Regular cardiac myocyte (primary cell): ENCODE measurements at places on chromosomes 6 and 20. TPM values are rescaled to one million over a fixed set of nuclear protein-coding genes. Genes with fewer than 3 reads are reported as not detected.

Gene DEF6
- total RNA-seq = 0.56 and 1.3 TPM in 2 replicates

Gene TRIM31
- not detected in 2 replicates for total RNA-seq

Gene SIRPB1
- total RNA-seq = 0.19 and 2.5 TPM in 2 replicates

Gene SLX4IP
- 3.9 and 4.4 TPM in 2 replicates for total RNA-seq

Gene GSTA3
- not detected in 2 replicates for total RNA-seq

Gene TREM1
- 0.19 and 21.7 TPM in 2 replicates for total RNA-seq

Gene LY6G6F
- not detected in 2 replicates for total RNA-seq

Gene HTR1B
- under 0.01 TPM in 1 of 2 replicates, not detected in the other for total RNA-seq

Gene LY6G5C
- total RNA-seq = 0.38 and 1.7 TPM in 2 replicates

Gene GPLD1
- total RNA-seq = 0.28 and 0.38 TPM in 2 replicates

Gene CD109
- total RNA-seq = 5.8 and 12.4 TPM in 2 replicates

Gene PXDC1
- total RNA-seq = 50.8 and 82.9 TPM in 2 replicates

Gene ZNF292
- 20.7 and 42.0 TPM in 2 replicates for total RNA-seq

Gene TGM3
- total RNA-seq = 0.19 and 0.28 TPM in 2 replicates

Gene NKAPL
- total RNA-seq = 2.1 and 3.1 TPM in 2 replicates

Gene ZC3H12D
- under 0.01 TPM in 2 replicates for total RNA-seq

Gene C6orf15
- total RNA-seq = not detected in 2 replicates

Gene RPL10A
- total RNA-seq = 2,091 and 2,203 TPM in 2 replicates

Gene ATP6V1G2
- 1.2 and 5.1 TPM in 2 replicates for total RNA-seq

Gene ARFGEF3
- total RNA-seq = 0.19 and 0.56 TPM in 2 replicates

Gene HAO1
- total RNA-seq = not detected in 2 replicates

Gene LIME1
- total RNA-seq = 3.3 and 4.2 TPM in 2 replicates

Gene IL20RA
- total RNA-seq = under 0.01 and 0.28 TPM in 2 replicates

Gene CABLES2
- total RNA-seq = 0.28 and 0.96 TPM in 2 replicates

Gene OVOL2
- not detected in 2 replicates for total RNA-seq

Gene TREML1
- not detected in 2 replicates for total RNA-seq

Gene CHMP4B
- 34.1 and 49.8 TPM in 2 replicates for total RNA-seq

Gene NRN1
- total RNA-seq = under 0.01 TPM in 2 replicates

Gene ARFGEF2
- 46.0 and 56.1 TPM in 2 replicates for total RNA-seq

Gene CTCFL
- under 0.01 TPM in 1 of 2 replicates, not detected in the other for total RNA-seq

Gene VNN1
- total RNA-seq = under 0.01 TPM in 1 of 2 replicates, not detected in the other
